Stromal cell of bone marrow (primary cell): ENCODE measurements at places on chromosomes 12 and 14.
A peak's percentile ranks its signal among the peaks of the same experiment; 100 is the strongest.

GRCh38 chr12:101127521-101128219, 82.4 kb downstream of the SLC5A8 start:
- peak; percentile 19 for DNase-seq

GRCh38 chr12:89671469-89671868, 37.2 kb downstream of the ATP2B1 start:
- DNase-seq = no peak

DNA sequence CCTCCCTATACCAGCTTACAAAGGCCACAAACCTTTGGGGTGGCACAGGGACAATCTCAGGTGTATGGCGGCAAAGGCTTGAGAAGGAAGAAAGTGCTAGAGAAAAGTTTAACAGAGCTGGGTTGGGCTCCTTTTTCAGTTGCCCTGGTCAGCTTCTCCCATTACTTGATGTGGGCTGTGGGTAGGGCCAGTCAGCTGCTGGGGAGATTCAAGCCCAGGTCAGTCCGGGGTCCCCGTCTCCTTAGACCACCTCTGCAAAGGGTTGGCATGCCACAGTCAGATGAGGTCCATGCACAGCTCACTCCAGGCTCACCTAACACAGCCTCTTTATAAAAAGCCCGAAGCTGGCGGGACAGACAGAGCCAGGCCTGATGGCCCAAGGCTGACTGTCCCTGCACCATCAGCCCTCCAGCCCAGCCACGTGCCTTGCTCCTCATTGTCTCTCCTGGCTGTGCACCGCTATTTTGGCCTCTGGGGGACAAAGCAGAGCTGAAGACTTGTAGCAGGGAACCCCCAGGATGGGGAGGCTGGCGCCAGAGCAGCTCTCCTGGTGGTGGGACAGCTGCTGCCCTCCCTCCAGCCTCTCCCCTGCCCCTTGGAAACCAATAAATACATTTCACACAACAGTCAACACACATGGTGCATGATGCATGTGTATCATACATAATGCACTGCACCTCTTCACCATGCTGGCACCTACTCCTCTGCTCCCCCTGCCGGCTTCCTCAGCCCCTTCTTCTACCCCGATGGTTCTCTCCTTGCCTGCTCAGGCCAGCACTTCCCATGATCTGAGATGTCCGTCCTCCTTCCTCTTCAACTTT, 61.7 kb upstream of the DDX11 start:
- no peak for DNase-seq

DNA sequence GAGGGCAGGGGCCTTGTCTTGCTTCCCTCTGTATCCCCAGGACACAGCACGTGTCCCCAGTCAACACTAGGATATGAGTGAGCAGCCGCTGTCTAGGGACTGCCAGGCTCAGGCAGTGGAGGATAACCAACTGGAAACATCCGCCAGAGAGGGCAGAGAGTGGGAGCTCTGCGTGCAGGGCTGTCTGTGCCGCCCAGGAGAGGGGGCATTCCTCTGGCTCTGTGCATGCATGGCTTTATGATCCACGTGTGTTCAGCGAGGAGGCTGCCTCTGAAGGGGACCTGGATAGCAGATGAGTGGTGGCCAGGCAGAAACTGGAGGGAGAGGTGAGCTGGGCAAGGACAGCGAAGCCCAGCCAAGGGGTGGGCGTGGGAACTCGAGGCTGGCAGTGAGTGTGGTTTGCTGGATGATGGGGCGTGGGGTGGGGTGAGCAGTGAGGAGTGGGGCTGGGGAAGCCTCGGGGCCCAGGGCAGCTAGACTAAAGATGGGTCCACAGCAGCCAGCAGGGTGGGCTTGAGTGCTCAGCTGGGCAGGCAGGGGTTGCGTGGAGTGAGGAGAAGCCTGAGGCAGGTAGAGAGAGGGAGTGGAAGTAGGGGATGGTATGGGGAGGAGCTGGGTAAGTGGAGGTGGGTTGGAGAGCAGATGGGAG, 72.9 kb downstream of the PRIMA1 start:
- no peak for DNase-seq

DNA sequence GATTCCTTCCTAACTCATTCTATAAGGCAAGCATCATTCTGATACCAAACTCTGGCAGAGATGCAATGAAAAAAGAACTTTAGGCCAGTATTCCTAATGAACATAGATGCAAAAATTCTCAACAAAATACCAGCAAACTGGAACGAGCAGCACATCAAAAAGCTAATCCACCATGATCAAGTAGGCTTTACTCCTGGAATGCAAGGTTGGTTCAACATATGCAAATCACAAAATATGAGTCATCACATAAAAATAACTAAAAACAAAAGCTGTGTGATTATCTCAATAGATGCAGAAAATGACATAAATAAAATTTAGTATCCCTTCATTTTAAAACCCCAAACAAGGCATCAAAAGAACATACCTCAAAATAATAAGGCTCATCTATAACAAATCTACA, 98.9 kb downstream of the ACSS3 start:
- DNase-seq = no peak

DNA sequence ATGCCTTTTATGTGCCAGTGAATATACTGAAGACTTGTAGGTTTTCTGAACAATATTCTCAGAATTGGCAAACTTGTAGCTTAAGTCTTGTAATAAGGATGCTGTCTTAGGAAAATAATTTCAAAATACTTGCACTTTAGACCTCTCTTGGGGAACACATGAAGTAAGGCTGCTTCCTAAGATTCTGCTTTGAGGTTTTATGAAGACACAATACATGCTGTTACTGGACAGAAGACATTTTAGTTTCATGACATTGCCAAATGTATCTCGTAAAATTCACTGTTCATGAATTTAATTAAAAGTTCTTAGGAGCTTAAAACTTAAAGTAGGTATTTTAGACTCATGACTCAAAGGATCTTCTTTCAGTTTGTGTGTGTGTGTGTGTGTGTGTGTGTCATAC, 80.7 kb downstream of the RAD51B start:
- peak; percentile 6 for DNase-seq

- no peak for DNase-seq
Measured at GRCh38 chr12:48007206-48007605, 2.9 kb upstream of the COL2A1 start.

DNA sequence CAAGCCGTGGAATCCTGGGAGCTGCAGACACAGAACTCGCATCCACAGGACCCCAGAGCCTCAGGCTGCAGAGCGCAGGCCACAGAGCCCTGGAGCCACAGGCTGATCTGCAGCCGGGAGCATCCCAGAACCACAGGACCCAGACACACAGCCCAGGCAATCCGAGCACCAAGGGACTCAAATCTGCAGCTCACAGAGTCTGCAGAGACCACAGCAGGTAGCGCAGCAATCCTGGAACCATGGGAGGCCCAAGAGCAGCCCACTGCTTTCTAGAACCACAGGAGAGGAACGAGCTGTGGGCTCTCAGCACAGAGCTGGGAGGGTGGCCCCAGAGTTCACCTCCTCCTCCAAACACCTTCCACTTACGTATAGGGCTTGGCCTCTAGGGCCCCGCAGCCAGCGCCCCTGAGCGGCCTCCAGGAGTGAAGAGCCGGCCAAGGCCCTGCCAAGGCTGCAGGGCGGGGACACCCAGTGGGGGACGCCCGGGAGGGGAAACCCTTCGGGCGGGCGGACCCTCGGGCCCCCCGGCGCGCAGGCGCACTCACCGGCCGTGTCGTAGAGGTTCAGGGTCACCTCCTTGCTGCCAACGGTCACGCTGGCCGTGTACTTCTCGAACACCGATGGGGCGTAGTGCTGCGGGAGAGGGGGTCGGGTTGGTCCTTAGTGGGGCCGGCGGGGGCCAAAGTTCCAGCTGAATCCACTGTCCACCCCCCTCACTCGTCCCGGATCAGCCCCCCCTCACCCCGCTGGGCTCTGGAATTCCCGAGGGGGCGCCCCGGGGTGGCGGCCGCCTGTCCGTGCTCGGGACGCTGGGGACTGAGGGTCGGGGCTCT, 665 bp downstream of the RHOF start:
- DNase-seq = no peak
